ENCODE measurements at places on chromosomes 7 and 10. TPM values are rescaled to one million over a fixed set of nuclear protein-coding genes. Genes with fewer than 3 reads are reported as not detected.

DNA sequence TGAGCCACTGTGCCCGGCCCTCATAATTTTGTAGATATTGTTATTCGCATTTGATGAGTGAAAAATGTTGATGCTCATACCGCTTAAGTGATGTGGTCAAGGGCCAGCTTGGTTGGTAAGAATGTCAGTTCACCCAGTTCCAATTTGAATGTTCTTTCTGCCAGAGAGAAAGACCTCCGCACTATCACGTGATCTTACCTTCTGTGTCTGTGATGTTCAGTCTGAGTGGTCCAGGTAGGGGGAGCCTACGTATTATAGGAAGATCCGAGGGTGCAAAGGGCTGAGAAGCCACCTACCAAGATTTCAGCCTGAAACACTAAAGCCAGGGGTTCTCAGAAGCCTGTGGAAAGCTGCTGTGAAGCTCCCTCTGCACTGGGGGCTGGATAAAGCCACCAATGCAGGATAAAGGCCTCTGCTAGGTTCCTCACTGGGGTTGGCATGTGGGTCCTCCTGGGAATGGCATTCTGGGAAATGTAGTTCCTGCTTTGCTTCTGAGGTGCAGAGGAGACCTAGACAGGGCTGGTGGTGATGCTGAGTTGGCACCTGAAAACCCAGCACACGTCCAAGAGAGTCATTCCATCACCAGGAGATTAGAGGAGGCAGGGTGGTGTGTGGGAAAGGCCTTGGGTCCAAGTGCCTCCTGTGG lies 64.7 kb upstream of the AOAH start:
- no peak for DNase-seq

PKD1L1 gene
- 0.90 TPM for total RNA-seq

MACROH2A2 gene
- 6.9 TPM for total RNA-seq

GRCh38 chr7:135074096-135074495 lies 73.8 kb upstream of the TMEM140 start:
- DNase-seq: no peak

- peak; percentile 76 for DNase-seq
These were observed 94.7 kb upstream of the EFCAB10 start for GRCh38 chr7:105675934-105676371.

SLC26A5 gene
- total RNA-seq: not detected

DNA sequence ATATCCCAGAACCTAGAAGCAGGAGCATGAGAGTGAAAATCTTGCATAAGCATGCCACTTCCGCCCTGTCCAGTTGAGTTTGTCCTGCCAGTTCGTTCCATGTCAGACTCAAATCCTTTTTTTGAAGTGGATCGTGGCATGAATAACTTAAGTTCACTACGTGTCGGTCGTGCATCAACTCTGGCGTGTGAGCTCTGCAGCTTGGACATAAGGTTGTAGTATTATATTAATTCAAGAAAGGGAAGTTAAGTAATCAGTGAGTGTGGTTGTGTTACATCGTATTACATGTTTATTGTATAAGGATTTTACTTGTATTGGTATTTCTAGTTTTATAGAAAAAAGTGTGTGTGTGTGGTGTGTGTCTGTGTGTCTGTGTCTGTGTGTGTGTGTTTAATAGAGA lies 23.0 kb downstream of the CDC123 start:
- no peak for DNase-seq

- no peak for DNase-seq
These were observed 55.5 kb downstream of the SORBS1 start for GRCh38 chr10:95505641-95506040.

- no peak for DNase-seq
These were observed 575.0 kb upstream of the LRRTM3 start for GRCh38 chr10:66350622-66351399.

SLC39A12 gene
- 0.10 TPM for total RNA-seq

DNA sequence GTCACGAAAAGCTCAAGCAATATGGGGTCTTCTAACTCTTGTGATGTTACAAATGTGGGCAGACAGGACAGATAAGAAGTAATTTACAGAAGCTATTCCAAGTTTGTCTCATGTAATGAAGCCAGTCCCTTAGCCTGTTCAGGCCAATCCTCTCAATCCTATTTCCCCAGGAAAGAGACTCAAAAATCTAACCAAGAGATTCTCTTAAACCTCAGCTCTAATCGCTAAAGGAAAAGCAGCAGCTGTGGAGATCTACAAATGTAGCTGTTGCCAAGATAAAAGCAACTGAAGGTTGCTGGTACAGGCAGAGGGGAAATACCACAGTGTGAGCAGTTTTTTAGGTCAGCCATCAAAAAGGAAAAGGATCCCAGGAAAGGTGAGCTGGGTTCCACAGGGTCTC lies 39.3 kb downstream of the ANK3 start:
- DNase-seq: no peak

KLF14 gene
- 0.10 TPM for total RNA-seq

GRCh38 chr7:119900996-119901672 lies 371.8 kb upstream of the KCND2 start:
- no peak for DNase-seq

DNA sequence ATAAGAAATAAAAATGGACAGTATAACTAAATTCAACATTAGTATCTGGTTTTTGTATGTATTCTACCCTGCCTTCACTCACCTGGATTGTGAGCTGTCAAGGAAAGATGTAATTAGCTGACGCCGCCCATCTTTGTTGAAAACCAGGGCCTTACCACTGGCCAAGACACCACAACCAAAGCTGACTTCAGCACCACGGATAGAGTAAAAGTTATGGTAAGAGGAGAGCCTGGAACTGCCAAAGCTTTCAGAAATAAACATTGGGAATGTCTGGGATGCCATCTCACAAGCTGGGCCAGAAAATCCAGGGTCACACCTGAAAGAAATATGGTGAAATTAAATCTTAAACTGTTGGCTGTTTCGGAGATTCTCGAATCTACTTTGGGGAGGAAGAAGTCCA lies 190.1 kb upstream of the SLC26A5 start:
- no peak for DNase-seq

ACSL5 gene
- 14.7 TPM for total RNA-seq

DNA sequence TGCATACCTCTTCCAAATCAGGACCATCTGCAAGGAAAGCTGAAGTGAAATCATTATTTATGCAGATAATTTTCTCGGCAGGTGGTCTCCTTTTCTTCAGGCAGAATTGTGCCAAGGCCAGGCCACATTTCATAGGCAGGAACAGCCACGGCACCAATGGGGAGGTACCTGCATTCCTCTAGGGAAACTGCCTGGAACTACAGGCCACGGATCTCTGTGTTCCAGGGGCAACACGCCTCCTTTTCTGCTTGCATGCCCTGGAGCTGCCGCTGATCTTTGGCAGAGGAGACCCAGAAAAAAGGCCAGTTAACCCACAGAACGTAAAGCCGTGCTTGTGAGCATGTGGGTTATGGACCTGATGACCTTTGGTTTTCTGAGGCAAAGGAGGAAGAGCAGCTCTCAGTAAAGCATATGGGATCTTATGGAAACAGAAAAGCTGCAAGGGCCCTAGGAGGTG lies 111.2 kb upstream of the KIAA1217 start:
- no peak for DNase-seq

PRSS1 gene
- 7.8 TPM for total RNA-seq

- no peak for DNase-seq
These were observed 85.2 kb downstream of the VTI1A start for GRCh38 chr10:112532189-112532588.

- DNase-seq: no peak
These were observed 77.2 kb upstream of the PTPRZ1 start for GRCh38 chr7:121795736-121796135.

- peak; percentile 82 for DNase-seq
These were observed 12.9 kb downstream of the TTYH3 start for GRCh38 chr7:2644562-2645273.

GRCh38 chr10:49081547-49082275 lies 33.6 kb downstream of the VSTM4 start:
- no peak for DNase-seq

DNA sequence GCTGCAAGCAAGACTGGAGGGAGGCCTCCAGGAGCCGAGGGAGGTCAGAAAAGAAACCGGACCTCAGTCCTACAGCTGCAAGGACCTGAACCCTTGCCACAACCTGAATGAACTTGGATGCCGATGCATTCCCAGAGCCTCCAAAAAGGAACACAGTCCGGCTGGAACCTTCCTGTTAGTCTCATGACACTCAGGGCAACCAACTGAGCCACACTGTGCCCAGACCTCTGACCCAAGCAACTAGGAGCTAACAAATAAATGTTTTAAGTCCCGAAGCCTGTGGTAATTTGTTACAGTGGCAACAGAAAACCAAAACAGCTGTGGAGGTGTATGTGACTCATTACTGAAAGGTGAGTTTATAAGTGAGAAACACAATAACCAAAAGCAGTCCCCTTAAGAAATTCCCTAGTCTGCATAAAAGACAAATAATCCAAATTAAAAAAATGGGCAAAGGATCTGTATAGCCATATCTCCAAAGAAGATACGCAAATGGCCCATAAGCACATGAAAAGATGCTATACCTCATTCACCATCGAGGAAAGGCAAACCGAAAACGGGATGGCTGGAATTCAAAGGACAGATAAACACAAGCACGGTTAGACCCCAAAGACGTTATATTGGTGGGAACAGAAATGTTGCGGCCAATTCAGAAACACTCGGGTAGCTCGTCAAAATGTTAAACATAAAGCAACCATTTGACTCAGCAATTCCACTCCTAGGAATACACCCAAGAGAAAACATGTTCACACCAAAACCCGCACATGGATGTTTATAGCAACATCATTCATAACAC lies 24.8 kb downstream of the GNA12 start:
- no peak for DNase-seq

CPXM2 gene
- 98.3 TPM for total RNA-seq

DNA sequence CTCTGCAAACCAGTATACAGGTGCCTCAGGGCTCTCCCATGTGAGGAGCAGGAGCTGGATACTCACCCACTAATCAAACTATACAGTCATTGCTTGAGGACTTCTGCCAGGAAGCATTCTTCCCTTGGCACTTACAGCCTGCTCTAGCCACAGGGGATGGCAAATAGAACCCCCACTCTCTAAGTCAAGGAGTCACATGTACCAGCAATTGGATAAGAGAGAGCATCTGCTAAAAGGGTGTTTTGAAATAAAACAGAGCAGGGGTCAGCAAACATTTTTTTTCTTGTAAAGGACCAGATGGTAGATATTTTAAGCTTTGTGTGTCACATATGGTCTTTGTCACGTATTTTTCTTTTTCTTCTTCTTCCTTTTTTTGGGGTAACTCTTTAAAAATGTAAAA lies 865.2 kb upstream of the GHITM start:
- DNase-seq: no peak

- no peak for DNase-seq
These were observed 369.2 kb upstream of the KLF6 start for GRCh38 chr10:4154191-4154715.

- DNase-seq: peak; percentile 78
These were observed 868 bp downstream of the MYO1G start for GRCh38 chr7:44977959-44978335.

IFIT2 gene
- 3.6 TPM for total RNA-seq

GRCh38 chr7:135204341-135204749 lies 7.0 kb downstream of the WDR91 start:
- DNase-seq: no peak

DNA sequence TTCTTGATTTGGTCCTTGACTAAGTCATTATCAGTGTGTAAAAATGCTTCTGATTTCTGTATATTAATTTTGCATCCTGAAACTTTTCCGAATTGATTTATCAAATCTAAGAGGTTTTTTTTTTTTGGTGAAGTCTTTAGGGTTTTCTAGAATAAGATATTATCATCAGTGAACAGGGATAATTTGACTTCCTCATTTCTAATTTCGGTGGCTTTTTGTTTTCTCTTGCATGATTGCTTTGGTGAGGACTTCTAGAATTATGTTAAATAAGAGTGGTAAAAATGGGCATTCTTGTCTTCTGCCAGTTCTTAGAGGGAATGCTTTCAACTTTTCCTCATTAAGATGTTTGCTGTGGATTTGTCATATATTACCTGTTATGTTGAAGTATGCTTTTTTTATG lies 170.5 kb downstream of the CCDC7 start:
- DNase-seq: no peak

DNA sequence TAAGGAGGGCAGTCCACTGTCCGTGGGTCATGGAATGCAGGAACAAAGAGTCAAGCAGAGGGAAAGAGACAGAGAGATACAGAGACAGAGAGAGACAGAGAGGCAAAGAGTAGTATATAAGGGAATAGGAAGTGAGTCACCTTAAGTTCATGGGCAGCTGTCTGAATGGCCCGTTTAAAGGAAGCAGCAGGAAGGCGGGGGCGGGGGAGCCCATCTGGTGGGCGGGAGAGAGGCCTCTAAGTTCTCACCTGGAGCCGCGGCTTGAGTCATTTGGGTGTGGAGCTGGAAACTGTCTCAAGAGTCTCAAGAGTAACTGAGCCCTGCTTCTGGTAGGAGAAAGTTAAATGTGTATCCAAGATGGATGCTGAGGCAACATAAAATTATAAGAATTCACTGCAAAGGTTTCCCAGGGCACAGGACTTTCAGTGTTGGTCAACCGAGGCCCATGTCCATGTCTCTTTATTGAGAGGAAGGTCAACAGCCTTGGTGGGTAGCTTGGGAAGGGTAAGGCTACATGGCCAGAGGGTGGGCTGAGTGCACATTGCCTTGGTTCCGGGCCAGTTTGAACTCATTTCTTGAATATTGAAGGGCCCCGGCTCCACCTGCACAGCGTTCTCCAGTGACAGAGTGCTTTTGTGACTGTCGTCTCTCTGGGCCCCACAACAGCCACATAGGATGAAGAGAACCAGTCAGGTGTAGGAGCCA lies 85.5 kb upstream of the CACUL1 start:
- DNase-seq: no peak

PAPOLB gene
- total RNA-seq: 0.19 TPM

RASSF4 gene
- total RNA-seq: 15.5 TPM

CLDN4 gene
- 0.97 TPM for total RNA-seq

DNA sequence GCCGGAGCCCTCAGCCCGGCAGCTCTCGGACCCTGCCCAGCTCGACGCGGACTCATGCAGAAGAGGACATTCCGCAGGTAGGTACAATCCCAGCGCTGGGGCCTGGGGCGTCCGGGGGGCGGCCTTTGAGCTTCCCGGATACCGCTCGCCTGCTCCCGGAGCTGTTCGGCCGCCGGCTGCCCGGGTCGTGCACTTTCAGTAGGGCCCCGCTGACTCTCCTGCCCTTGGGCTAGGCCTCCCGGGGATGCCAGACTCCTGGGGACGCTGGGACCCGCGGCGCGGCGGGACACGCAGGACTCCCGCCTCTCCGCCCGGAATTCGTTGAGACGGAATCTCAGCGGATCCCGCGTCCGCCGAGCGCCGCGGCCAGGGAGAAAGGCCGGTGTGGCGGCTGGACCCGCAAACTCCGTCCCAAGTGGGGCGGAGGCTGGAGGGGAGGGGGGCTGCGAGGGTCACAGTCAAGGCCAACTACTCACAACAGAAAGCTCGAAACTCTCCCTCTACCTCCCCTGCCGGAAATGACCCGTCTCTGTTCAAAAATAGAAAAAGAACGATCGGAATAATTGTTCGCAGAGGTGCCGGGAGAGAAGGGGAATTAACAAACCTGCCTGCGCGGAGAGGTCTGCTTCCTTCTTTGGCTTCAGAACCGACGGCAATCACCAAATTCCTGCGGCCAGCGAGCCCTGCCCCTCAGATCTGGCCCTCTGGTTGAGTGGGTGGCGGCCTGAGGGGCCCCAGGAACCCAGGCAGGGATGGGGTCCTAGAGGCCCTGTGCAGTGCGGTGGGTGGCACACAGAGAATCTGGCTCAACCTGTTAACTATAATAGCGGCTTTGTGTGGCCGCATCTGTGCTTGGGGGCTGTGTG lies 9.2 kb downstream of the TLX1 start:
- no peak for DNase-seq

- DNase-seq: no peak
These were observed 60.6 kb downstream of the DNAH11 start for GRCh38 chr7:21603462-21603861.

Measured in posterior vena cava (tissue), 2 donors.